ENCODE measurements at places on chromosomes 16 and 17.

GRCh38 chr17:8479431-8479947, 43.8 kb downstream of the NDEL1 start:
- no peak for DNase-seq

DNA sequence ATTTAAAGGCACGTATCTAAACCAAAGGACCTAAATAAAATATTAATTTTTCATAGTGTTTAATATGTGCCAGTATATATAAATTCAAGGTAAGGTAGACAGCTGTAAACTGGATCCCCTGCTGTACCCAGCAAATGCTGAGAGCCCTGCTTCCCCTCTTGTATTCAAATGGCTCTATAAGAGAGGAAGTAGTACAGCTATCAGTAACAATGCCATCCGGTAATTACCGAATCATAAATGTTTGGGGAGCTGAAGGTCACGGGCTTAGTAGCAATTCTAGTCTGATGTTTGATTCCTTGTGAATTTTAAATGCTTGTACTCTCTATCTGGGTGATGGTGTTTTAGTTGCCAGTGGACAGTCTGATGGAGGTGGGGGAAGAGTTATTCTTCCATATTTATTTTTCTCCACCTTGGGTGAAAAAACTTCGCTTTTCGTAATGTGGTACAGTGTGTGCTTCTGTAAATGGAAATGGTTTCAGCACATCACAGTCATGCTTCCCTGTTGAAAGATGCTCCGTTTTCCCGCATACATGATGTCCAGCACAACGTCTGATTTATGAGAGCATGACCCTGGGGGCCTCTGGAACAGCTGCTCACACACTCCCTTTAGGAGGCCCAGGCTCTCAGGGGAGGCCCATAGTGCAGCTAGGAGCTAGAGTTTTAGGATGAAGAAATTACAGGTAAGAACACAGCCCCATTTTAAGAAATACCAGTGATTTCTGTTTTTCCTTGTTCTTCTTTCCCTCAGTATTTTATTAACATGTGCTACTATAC, 423.9 kb downstream of the WWOX start:
- no peak for DNase-seq

DNA sequence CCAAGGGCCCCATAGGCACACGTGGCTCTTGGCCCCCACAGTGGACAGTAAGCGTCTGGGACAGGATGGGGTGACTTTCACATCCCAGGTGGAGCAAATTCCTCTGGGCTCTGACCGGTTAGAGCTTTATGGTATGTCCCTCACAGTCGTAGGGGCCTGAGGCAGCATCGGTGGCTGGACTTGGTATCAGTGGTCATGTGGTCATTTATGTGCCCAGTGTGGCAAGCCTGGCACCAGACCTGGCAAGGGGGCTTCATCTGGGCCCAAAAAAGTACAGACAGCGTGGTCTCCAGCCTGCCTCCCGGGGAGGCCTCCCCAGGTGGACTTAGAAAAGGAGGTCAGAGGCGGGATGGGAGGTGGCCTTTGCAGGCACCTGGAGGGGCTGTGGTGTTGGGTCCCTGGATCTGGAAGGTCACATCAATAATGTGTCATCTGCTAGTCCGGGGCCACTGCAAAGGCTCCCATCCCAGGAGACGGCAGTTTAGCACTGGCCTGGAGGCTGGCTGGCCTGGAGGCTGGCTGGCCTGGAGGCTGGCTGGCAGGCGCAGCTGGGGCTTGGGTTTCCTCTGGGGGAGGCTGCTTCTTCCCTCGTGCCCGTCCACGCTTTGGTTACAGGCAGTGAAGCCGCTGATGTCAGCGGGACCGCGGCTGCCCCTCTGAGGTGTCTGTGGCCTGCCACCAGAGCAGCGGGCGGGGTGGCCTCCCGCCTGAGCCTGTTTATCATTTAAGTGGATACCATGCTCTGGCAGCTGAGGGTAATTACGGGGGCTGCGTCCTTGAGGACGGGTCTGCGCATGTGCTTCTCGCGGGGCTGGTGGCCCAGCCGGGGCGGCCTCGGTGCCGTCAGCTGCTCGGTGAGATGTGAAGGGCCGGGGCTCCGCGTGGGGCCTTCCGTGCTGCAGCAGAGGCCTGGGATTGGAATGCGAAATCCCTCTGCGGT, 20.7 kb upstream of the CBX4 start:
- DNase-seq, result peak; percentile 47

GRCh38 chr17:62791767-62792446, 16.2 kb downstream of the MARCHF10 start:
- DNase-seq, result no peak

- DNase-seq, result no peak
Observed at GRCh38 chr17:15952048-15952532, 7.2 kb downstream of the ADORA2B start.

DNA sequence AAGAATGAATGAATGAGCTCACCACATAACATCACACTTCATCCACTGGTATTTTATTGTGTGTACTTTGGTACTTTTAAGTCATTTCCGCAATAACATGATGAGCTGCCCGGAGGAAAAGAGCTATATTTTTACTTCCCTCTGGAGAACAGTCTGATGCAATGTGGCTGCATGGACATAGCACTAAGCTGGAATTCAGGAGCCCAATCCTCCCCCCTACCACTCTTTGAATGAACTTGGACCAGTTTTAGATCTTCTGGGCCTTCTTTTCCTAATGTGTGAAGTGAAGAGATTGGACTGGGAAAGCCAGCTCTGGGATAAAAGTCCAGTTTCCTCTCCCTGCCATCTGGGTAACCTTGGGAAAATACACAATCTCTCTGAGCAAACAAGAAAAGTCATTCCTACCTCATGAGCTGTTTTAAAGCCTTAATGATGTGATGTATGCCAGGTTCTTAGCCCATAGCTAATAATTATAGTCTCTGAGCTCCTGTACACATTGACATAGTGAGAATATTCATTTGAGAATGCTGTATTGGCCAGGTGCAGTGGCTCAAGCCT, 79.3 kb downstream of the ABCC12 start:
- DNase-seq, result no peak

- DNase-seq, result no peak
Observed at GRCh38 chr16:85918436-85918835, 19.5 kb downstream of the IRF8 start.

DNA sequence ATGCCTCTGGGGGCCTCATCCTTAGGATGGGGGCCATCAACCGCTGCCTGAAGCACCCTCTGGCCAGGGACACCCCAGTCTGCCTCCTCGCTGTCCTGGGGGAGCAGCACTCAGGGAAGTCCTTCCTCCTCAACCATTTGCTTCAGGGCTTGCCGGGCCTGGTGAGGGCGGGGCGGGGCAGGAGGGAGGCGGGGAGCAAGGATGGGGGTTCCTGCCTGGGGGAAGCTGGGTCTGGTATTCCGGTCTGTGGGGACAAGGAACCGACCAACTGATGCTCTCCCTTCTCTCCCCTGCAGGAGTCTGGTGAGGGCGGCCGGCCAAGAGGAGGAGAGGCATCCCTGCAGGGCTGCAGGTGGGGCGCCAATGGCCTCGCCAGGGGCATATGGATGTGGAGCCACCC, 2.0 kb downstream of the RNF112 start:
- no peak for DNase-seq

GRCh38 chr16:67959536-67960329, 8.7 kb downstream of the SLC12A4 start:
- DNase-seq, result no peak

DNA sequence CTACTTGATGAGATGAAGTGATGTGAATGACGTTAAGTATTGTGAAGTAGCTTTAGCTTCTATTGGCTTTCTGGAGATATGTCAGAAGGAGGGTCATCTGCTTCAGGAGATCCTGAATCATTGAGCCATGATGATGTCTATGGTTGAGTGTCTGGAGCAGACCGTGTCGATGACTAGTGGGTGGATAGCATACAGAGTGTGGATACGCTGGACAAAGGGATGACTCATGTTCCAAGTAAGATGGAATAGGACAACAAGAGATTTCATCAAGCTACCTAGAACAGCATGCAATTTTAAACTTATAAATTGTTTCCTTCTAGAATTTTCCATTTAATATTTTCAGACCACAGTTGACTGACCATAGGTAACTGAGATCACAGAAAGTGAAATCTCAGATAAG, 116.1 kb upstream of the RBBP6 start:
- no peak for DNase-seq

GRCh38 chr16:49405123-49405522, 31.5 kb downstream of the C16orf78 start:
- DNase-seq, result no peak

- no peak for DNase-seq
Observed at GRCh38 chr16:11034481-11034931, 90.1 kb downstream of the CLEC16A start.

- no peak for DNase-seq
Observed at GRCh38 chr16:25426829-25427228, 169.2 kb upstream of the ZKSCAN2 start.
